ENCODE measurements at places on chromosomes 1 and 21.

DNA sequence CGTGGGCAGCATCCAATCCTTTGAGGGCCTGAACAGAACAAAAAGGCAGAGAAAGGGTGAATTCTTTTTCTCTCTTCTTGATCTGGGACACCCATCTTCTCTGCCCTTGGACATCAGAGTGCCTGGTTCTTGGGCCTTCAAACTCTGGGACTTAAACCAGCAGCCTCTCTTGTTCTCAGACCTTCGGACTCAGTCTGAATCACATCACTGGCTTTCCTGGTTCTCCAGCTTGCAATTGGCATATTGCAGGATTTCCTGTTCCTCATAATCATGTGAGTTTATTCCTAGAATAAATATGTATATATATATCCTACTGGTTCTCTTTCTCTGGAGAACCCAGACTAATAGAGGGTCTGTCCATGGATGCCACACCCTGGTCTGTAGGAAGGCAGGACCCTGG is 16.3 kb upstream of the TENT5C start:
- no peak for DNase-seq

DNA sequence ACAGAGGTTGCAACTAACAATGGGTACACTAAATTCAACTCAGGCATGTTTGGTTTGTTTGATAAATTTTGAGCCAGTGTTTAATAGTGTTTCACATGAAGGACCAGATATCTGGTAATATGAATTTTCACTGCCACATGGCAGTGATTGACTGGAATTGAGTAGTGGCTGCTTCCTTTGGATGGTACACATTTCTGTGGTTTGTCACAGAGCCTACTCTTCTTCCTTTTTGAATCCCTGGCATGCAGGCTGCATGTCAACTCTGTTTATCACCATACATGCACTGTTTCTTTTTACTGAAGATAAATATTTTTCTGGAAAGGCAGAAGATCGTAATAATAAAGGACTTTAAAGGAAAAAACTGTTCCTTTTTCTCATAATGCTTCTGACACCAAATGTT is 35.5 kb downstream of the SDCCAG8 start:
- DNase-seq, result no peak

GRCh38 chr21:29751473-29752185 is 188.2 kb downstream of the GRIK1 start:
- no peak for DNase-seq

- no peak for DNase-seq
These were observed 33.2 kb upstream of the ENO1 start for GRCh38 chr1:8911416-8912309.

DNA sequence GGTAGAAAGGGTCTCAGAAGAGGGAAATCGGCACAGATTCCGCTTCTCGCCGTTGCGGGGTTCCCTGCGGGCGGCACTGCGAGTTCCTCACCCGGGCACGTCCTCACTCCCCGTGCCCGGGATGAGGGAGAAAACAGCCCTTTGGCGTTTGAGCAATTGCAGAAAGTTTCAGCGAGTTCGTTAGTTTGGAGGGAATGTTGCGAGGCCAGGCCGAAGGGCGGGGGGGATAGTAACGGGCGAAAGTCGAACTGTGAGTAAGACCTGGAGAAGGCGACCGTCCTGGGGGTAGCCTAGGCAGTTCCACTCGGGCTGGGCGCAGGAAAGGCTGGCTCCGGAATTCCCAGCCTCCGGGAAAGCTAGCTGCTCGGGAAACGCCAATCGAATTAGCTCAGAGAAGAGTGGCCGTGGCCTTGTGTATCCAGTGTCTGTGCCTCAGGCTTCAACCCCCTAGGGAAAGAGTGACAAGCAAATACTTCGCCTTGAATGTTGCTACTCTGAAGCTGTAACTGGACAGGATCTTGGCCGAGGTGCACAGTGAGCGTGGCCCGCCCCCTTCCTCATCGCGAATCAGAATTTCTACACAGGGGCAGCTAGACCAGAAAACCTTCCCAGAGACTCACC is 787 bp downstream of the PTGFR start:
- peak; percentile 85 for DNase-seq

DNA sequence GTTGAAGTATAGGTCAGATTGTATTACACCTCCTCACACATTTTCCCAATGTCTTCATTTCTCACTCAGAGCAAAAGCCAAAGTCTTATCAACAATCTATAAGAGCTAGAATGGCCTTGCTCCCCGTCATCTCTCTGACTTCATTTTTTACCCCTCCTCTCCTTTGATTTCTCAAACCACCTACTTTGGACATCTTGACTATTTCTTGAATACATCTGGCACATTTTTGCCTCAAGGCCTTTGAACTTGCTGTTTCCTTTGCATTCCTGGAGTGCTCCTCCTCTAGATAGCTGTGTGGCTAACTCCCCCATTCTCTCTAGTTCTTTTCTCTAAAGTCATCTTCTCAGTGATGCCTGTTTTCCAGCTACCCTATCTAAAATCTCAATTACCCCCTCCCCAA is 7.2 kb upstream of the XCL2 start:
- no peak for DNase-seq

GRCh38 chr1:8989821-8990220 is 36.4 kb downstream of the SLC2A7 start:
- DNase-seq, result peak; percentile 75

DNA sequence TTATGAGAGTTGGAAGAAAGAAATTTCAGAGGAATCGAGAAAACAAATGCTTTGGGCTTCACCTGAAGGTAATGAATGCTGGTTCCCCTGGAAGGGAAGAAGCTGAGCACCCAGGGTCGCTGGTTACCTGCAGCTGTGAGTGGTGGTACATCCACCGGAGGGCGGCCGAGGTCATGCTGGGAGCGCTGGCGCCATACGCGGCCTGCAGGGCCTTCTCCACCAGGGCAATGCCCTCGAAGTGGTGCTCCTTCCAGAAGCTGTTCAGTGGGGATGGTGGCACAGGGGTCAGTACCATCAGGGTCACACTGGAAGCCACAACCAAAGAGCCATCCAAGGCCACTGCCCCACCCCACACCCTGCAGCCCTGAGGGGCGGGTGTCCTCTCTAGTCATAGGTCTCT is 16.8 kb downstream of the MRTO4 start:
- no peak for DNase-seq

GRCh38 chr1:54165146-54165545 is 12.3 kb upstream of the CDCP2 start:
- no peak for DNase-seq

GRCh38 chr1:162381383-162381782 is at the start of gene C1orf226:
TSS of gene C1orf226 (plus strand) at chr1:162381728. CDS start at chr1:162381902, 174 bp downstream.
- DNase-seq, result peak; percentile 58

- DNase-seq, result no peak
These were observed 267.2 kb downstream of the RHOU start for GRCh38 chr1:229002451-229002960.

GRCh38 chr1:209235166-209235565 is 348.3 kb upstream of the CAMK1G start:
- no peak for DNase-seq

- no peak for DNase-seq
These were observed 35.4 kb downstream of the DISP3 start for GRCh38 chr1:11514366-11514765.

DNA sequence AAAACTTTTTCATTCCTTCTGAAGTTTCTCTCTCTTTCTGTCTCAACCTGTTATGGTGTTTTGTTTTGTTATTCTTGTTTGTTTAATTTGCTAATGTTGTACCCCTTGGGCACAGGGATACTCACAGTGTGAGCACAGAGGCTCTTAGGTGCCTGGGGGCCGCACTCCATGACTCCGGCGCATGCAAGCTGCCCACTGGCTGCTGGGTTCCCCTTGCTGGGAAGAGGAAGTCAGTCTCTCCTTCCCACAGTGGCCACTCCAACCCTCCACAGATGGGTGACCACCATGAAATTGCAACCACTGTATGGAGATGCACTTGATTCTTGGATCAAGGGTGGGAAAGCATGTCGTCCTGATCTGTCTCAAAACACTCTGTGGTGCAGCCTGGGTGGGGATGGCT is 4.6 kb upstream of the CD1A start:
- DNase-seq, result no peak

- no peak for DNase-seq
These were observed 74.6 kb downstream of the MAN1C1 start for GRCh38 chr1:25691211-25691610.

DNA sequence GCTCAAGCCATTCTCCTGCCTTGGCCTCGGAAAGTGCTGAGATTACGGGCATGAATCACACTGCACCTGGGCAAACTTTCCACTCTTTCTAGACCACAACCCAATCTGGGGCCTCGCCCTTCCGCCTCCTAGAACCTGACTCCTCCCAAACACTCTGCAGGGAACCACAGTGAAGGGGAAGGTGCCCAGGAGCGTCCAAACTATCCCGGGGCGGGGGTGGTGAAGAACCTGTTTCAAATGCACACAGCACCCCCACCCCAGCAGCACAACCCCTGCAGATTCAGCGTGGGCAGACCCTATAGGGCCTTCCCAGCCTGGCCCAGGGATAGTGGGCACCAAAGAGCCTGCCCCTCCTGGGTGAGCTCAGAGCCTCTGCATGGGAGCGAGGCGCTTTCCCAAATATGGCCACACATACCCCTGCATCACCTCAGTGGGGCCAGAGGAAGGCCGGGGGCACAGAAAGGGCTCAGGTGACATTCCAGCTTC is 86.9 kb downstream of the STUM start:
- no peak for DNase-seq

- DNase-seq, result no peak
These were observed 1204.6 kb upstream of the TMPRSS15 start for GRCh38 chr21:19608101-19608621.

DNA sequence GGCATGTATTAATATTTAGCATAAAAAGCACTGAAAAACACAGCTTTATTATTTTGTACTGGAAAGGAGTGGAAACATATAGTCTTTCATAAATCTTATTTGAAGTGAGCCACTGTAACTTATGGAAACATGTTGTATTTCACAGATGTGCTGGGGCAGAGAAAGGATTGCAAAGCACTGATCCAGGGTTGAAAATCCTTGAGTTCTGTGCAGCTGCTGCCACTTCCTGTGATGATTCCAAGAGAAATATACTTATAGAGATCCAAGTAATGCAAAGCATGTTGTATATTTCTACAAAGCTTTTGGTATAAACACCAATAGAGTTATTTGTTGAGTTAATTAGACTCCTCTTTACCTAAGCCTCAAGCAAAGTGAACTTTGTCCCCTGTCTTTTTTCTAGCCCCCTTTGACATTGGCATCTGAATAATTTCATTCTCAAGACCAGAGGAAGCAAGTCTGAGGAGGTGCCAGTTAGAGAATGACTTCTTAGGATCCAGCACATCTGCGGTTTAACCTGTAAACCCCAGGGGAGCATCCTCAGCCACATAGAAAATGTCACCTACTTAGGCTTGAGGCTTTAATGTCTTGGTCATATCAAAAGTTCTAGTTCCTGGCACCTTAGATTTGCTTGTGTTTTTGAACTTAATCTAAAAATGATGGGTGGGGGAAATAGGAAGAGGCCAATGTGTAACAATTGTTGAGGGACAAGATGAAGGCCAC is 173.3 kb downstream of the FASLG start:
- no peak for DNase-seq

GRCh38 chr1:55012661-55013060 is 13.9 kb downstream of the BSND start:
- no peak for DNase-seq

DNA sequence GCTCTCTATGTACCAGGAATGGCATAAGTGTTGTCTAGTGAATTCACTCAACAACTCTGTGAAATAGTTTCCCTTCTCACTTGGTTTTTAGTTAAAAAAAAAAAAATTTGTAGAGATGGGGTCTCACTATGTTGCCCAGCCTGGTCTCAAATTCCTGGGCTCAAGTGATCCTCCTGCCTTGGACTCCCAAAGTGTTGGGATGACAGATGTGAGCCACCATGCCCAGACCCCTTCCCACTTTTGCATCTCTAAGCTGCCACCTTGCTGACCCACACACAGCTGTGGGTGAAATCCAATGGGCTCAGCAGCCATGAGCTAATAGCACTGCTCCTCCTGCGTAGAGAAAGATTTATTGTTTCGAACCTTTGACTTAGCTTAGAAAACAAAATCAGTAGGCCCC is 33.5 kb downstream of the NEK2 start:
- DNase-seq, result no peak

DNA sequence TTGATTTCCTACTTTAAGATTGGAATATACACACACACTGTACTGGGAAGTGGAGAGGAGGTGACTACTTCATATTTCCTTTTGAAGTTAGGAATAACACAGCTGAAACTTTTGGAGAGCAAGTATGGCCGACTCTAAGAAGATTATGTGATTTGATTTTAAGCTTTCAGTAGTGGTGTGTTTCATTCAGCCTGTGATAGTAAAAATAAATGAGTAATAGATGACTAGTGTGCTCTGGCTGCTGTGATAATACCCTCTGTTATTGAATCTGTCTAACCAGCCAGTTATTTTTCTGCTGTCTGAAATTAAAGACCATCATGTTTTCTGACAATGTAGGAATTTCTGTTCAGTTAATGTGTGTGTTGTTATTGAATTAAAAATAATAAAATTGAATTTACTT is 48.3 kb downstream of the CTTNBP2NL start:
- peak; percentile 81 for DNase-seq

DNA sequence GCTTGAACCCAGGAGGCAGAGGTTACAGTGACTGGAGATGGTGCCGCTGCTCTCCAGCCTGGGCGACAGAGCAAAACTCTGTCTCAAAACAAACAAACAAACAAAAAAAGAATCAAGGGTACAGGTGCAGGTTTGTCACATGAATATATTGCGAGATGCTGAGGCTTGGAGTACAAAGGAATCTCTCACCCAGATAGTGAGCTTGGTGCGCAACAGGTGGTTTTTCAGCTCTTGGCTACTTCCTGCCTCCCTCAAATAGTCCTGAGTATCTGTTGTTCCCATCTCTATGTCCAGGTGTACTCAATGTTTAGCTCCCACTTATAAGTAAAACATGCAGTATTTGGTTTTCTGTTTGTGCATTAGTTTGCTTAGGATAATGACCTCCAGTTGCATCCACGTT is 173.9 kb upstream of the CACYBP start:
- no peak for DNase-seq

GRCh38 chr1:28314547-28314941 is 14.3 kb upstream of the MED18 start:
- no peak for DNase-seq

DNA sequence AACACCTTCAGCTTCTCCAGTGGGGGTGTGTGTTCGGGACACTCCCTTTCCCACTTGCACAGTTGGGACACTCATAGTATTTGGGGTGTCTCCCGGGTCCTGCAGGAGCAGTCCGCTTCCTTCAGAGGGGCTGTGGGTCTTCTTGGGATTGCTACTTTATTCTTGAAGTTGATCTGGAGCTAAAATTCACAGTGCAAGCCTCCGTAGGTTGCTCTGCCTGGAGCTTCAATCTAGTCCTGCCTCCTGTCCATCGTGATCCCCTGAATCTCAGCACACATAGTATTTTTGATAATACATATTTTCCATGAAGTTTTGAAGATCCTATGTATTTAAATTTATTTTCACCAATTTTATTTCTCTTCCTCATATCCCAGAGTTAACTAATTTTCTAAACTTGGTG is 902.1 kb downstream of the LTN1 start:
- DNase-seq, result no peak

DNA sequence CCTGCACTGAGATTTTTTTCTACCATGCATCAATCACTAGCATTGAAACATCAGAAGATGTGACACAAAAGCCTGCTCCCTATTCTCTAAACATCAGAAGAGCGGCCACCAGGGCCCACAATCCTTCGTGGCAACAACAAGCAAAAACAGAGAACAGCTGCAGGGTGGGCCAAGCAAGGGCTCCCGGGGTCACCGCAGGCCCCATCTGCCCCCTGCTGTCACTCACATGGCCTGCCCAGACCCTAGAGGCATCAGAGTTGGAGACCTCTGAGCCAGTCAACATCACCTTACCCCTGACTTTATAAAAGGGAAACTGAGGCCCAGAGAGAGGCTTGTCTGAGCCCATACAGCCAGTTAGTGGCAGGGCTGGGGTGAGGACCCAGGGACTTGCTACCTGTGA is 1.8 kb downstream of the LAPTM5 start:
- no peak for DNase-seq

Measured in ELR (cell line).